ENCODE measurements at places on chromosomes 3 and 15.

GRCh38 chr3:114498539-114499370 is 204.9 kb downstream of the TIGIT start:
- no peak for DNase-seq

DNA sequence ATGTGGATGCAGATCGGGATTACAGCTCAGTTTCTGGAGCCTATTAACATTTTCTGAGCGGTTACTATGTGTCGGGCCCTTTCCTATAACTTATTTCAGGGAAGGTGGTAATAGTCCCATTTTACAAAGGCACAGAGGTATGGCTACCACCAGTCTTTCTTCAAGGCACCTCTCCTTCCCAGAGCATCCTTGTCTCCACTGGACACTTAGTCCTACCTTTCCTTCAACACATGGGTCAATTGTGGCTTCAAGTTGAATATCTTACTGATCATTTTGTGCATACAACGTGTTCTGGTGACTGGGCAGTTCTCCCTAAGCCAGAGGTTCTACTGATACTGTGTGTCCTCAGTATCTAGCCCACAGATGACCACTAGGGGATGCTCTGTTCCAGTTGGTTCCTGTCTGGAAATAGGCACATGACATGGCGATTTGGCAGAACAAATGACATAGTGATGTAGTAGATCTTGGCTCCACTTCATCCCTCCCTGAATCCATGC is 60.7 kb upstream of the CMTM8 start:
- DNase-seq, result peak; percentile 53

GRCh38 chr3:13703071-13703470 is 154.1 kb downstream of the FBLN2 start:
- DNase-seq, result no peak

- DNase-seq, result no peak
These were observed 41.6 kb downstream of the PYDC2 start for GRCh38 chr3:191502583-191502982.

DNA sequence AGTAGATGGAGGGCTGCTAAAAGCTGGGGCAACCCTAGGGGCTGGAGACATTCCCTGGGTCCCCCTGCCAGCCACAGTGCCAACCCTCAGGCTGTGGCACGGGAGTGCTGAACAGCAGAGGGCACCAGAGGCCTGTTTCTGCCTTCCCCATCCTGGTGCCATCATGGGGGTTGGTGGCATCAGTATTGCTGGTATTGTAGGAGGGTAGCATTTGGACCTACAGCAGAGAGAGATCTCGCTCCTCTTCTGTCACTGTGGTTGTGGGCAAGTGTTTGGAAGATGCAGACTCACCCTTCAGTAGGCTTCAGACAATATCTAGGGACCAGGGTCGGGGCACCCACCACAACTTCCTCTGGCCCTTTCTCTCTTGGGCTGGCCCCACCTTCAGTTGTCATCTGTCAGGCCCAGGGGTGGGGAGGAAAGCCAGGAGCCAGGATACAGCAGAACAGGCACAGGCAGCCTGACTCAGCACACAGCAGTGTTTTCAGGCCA is 123.5 kb downstream of the RPLP1 start:
- peak; percentile 82 for DNase-seq

DNA sequence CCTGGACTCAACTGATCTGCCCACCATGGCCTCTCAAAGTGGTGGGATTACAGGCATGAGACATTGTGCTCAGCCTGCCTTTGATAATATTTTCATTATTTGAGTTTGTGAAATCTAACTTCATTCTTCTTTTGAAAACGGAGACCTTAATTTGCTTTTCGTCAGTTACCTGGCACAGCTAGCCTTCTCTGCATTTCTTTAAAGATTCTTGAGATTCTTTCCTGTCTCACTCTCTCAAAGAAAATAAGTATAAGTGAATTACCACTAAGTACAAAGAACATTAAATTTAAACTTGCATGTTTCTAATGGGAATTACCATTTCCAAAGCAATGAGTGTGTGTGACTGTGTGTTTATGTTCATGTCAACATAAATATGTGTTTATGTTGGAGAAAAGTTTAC is 187.9 kb downstream of the NFKBIZ start:
- DNase-seq, result no peak

DNA sequence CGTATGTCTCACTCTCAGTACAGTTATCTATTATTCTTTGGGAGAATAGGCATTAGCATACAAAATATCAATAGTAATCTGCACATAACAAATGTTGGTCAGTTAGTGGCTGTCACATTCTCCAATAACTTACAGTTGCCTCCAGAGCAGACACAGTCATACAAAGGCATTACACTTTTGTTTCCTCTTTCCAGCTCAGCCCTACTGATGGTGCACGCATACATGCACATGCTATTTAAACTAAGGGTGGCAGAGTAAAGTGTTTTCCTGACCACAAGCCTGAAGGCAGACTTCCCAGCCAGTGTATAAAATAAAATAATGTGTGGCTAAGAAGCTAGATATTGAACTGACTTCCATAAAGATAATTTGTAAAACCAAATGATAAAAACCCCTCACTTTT is 47.6 kb downstream of the PHLDB2 start:
- DNase-seq, result no peak

DNA sequence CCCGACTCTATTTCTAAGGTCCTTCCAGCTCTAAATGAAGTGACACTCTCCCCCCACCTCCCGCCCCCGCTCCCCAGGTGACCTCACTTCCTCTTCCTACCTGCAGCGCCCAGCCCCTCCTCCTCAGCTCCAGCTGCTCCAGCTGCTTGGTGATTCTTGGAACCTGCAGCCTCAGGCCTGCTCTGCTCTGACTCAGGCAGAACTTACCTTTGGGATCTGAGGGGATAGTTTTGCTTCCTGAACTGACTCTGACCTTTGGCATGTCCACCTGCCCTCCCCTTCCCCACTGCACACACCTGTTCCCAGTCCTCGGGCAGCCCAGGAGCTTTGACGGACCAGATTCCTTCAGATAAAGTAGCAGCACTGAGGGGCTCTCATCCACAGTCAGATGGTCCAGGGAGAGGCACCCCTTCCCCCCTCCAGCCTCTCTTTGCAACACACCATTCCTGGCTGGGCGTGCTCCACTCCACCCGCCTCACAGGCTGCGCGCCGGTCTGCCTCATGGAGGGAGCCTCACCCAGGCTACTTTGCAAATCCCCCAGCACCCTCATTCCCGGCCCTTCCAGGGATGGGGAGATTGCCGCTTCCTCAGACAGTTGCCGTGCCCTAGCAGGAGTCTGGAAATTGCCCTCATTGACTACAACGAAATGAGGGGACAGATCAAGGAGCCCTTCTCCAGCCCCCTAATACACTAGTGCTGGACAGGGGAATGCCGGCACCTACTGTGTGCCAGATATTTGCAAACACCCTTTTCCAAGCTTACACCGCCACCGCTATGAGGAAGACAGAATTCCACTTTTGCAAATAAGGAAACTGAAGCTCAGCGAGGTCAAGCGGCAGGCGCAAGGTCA is 692 bp upstream of the C15orf39 start:
- peak; percentile 51 for DNase-seq

- no peak for DNase-seq
These were observed 17.6 kb downstream of the CCR5AS start for GRCh38 chr3:46389306-46389705.

- DNase-seq, result no peak
These were observed 62.7 kb downstream of the TFDP2 start for GRCh38 chr3:142086581-142087090.

GRCh38 chr3:160648701-160649100 is 28.3 kb upstream of the ARL14 start:
- DNase-seq, result no peak

DNA sequence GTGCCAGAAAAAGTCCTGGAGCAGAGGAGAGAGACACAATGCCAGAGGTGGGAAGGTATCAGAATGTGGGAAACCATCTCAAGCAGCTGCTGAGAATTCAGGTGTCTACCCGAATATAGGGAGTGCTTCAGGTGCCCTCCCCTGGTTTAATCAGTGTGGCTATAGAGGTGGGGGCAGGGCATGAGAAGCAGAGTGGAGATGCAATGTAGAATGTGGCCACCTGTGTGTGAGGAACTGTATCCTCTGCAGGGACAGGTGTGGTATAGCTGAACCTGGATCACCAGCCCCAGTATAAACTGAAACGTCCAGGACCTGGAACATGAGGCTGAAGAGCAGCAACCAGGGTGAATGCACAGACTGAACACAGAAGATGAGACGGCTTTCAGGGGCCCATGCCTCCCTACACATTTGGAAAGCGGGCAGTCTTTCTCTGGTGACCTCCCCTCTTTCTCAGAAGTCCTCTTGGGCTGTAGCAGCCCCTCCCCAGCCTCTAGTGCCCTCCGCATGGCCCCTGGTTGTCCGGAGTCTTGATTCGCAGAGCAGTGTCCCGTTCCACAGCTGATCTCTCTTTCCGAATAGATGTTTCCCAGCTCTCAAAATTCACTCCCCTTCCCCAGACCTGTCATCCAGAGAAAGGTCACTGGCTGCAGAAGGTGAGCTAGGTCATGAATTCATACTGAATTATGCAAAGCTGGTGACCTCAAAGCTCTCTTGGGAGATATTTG is 103.1 kb downstream of the ABHD5 start:
- no peak for DNase-seq

GRCh38 chr3:11808231-11808630 is 38.5 kb downstream of the TAMM41 start:
- no peak for DNase-seq

DNA sequence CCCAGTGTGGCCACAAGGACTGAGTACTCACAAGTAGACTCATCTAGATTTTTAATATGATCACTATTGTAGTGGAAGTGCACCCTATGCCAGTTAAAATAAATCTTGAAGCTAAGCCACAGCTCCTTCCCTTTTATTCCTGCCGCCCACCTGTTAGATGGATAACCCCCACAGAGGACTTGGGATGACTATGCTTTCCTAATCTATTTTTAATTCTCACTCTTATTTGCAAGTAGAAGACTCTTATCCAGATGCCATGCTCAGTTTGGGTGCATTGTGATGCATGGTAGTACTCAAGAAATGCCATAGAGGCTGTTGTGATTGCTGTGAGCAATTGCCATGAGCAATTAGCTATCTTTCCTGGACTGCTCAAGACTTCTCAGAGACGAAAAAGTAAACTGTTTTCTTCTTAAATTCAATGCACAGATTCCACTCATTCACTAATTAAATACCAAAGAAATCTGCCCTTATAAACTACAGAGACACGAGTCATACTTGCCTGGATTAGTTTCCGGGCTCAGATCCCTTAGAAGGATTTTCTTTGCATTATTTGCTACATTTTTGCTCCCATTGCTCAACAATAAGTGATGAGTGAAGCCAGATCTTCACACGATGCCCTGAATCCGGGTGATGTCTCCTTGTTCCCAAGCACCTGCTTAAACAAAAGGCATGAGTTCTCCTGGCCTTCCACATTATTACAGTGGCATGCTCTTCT is 472.1 kb downstream of the SOX2 start:
- no peak for DNase-seq

- no peak for DNase-seq
These were observed 38.0 kb downstream of the SEMA3G start for GRCh38 chr3:52406791-52407510.

GRCh38 chr3:129598000-129598381 is 8.5 kb downstream of the PLXND1 start:
- no peak for DNase-seq

- no peak for DNase-seq
These were observed 21.6 kb downstream of the ARHGAP31 start for GRCh38 chr3:119315600-119316312.

- no peak for DNase-seq
These were observed 23.8 kb upstream of the SNRPA1 start for GRCh38 chr15:101318839-101319238.

GRCh38 chr3:9837701-9838582 is 5.9 kb downstream of the RPUSD3 start:
- DNase-seq, result no peak

DNA sequence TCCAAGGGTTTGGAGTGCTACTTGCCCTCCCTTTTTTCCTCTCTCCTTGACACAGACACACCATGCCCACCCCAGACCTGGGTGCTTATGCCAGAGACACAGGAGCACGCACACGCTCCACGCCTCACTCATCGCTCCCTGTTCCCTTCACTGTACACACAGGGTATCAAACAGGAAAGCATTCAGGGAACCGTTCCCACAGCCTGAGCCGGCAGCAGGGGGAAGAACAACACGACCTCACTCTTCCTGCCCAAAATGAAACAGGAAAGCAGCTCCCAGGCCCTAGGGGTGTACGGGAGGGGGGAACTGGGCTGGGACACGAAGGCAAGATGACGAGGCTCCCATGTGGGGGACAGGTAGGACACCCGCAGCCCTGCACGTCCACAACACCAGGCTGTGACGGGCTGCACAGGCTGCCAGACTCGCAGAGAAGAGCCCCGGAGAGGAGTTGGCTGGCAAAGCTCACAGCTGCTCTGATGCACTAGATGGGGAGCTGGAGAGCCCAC is 11.2 kb downstream of the DLL4 start:
- DNase-seq, result no peak

Data from activated CD4-positive, alpha-beta T cell treated with anti-CD3 and anti-CD28 coated beads, Interleukin-2, amount 50 U/mL, for 48 hours (primary cell).